LHCN-M2 (cell line): ENCODE measurements at places on chromosomes 16 and 17.

- DNase-seq, result no peak
Measured at GRCh38 chr17:37756051-37756450, 11.2 kb upstream of the HNF1B start.

DNA sequence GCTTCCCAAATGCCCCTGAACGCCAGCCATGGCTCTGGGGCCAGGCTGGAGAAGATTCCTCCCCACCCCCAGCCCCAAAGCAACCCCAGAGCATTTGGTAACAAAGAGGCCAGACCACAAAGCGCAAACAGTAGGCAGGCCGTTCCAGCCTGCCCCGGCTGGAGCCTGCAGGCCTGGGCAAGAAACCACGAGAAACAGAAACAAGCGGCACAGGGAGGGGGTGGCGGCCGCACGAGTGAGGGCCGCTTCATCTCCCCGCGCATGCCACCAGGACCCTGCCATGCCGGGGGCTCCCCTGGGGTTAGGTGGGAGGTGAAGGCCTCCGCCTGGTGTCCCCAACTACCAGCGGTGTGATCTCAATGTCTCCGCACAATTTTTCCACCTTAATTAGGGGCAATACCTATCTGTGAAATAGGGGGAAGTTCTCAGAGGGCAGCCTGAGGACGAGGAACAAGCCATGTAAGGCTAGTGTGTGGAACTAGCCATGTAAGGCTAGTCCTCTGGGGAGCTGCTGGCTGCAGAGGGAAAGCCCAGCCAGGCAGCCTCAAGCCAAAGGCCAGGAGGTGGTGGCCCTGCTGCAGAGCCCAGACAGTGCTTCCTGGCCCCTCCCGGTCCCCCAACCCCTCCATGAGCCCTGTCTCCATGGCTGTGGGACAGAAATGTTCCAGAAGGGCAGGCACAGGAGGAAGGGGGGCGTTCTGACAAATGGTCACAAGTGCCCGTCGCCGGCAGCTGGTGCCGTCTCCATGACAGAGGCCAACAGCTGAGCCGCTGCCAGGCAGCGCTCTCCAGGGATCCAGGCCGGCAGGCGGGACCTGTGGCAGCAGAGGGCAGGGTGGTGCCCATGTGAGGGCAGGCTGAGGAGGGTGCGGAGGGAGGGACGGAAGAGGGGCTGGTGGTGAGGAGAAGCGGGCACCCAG, 14.5 kb upstream of the MTSS2 start:
- DNase-seq, result peak; percentile 97

DNA sequence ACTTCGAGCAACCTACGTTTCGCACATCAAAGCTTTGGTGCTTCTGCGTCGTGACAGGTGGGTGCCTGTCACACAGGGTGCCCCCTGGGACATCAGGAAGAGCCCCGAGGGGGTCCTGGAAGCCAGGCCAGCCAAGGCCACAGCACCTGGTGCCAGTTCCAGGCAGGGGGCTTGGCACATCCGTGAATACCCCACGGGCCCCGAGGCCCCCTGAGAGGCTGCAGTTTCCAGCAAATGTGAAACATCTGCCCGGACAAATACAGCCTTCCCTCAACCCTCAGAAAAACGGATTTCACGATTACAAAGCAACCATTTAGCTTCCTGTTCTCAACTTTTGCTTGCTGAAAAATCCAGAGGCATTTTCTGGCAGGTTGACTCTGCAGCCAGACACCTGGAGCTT, 109.3 kb upstream of the METRNL start:
- DNase-seq, result no peak

DNA sequence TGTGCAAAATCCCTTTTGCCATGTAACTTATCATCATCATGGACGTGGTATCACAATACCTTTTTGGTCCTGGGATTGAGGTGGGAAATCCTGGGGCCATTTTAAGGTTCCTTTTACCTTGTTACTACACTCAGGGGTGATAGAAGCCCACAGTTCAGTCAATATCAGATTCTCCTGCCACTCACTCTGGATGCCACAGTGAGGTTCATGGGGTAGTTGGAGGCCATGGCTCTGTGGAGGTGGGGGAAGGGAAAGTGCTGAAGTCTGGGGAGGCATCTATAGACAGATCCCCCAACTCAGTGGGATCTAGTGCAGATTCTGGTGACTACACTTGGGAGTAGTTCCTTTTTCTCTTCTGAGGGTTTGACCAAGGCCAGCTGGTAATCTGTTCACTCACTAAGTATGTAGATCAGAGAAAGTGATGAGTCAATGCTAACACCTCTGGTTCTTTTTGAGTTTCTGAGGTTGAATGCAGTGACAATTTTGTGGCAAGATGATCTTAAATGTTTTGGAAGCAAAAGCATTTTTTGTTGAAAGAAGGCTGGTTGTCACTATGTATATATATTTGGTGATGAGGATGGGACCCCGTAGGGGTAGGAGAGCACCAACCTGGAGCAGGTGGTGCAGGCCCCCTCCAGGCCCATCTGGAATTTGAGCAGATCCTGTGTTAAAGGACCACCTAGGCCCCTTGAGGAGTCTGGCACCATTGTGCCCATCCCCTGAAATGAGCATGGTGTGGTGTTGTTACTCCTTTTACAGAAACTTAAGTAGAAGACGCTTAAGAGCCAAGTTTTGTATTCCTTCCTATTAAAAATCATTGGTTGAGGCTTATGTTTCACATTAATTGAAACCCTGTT, 18.8 kb upstream of the IRF8 start:
- no peak for DNase-seq
